Cerebellum (tissue), 4 donors: ENCODE measurements at places on chromosomes 4 and X.

DNA sequence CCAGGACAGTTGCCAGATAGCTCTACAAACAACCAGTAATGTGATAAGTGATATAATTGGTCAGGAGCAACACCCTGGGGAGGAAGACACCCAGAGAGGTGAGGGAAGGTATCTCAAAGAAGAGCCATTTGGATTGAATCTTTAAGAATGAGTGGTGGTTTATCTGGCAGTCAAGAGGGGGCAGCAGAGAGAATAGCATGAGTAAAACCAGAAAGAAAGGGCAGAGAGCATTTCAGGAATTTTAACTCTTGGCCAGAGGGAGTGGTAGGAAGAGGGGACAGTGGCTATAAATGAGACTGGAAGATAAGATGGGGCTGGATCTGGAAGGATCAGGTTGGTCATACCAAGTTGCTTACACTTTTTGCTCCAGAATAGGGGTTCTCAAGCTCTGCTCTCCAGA is 5.9 kb upstream of the SEPTIN6 start:
- peak; percentile 46 for DNase-seq

- no peak for DNase-seq
Observed at GRCh38 chr4:113397114-113397701, 347.8 kb downstream of the ANK2 start.

DNA sequence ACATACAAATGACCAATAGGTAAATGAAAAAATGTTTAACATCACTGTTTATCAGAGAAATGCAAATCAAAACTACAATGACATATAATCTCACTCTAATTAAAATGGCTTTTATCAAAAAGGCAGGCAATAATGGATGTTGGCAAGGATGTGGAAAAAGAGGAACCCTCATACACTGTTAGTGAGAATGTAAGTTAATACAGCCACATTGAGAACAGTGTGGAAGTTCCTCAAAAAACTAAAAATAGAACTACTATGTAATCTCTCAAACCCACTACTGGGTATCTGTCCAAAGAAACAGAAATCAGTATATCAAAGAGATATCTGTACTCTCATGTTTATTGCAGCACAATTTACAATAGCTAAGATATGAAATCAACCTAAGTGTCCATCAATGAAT is 165.9 kb upstream of the HHIP start:
- no peak for DNase-seq

DNA sequence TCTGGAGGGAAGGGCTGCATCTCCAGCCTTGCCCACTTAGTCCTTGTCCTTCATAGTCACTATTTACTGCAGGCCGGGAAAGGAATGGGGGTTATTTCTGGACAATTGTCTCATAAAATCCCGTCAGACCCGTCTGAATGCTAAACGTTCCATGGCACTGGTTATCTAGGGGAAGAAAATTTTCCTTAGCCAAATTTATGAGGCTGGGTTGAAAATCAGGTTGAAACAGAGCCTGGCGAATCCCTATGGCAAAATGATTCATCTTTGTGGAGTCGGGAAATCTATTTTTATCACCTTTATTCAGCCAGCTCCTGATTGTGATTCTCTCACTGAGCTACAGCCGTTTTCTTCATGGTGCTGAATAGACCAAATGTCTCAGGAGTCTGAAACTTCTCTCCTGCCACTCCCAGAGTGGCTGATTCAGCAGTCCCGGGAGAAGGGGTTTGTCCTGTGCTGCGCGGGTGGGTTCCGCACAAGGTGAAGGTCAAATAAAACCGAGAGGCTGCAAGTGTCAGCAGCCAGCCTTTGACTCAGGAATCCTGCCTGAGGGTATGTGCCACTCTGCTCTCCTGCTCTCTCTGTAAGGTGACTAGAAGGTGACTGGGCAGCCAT is 1.0 kb downstream of the LIMCH1 start:
- peak; percentile 27 for DNase-seq

DNA sequence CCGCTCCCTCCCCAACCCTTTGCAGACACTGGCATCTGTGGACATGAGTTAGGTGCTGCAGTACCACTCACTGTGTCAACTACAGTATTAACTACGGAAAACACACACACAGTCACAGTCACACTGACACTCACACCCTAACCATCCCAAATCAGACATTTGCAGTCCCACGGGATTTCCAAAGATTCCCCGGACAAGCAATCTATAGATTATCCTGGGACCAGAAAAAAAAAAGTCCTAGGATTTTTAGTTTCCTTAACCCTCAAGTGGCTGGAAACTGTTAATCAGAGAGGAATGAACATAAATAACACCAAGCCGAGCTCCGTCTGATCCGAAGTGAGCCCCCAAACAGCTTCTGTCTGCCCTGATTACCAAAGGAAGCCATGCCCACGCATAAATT is 81.9 kb upstream of the DHRSX start:
- DNase-seq: no peak

DNA sequence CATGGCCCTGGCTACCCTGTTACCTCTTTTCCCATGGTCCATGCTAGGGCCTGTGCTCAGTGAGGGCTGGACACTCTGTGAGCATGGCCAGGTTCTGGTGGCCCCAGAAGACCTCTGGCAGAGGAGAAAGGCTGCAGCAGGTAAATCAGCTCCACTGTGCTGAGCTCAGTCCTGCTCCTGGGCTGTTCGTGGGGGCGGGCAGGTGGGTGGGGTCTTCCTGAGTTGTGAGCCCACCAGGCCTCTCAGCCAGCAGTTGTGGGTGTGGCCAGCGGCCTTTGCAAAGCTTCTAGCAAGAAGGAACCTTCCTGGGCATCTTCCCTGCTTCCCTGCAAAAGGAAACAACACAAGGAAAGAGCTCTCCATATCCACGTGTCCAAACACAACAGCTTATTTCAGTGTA is 85.3 kb upstream of the STX18 start:
- no peak for DNase-seq

GRCh38 chr4:2304321-2304876 is 42.5 kb upstream of the MXD4 start:
- DNase-seq: no peak

DNA sequence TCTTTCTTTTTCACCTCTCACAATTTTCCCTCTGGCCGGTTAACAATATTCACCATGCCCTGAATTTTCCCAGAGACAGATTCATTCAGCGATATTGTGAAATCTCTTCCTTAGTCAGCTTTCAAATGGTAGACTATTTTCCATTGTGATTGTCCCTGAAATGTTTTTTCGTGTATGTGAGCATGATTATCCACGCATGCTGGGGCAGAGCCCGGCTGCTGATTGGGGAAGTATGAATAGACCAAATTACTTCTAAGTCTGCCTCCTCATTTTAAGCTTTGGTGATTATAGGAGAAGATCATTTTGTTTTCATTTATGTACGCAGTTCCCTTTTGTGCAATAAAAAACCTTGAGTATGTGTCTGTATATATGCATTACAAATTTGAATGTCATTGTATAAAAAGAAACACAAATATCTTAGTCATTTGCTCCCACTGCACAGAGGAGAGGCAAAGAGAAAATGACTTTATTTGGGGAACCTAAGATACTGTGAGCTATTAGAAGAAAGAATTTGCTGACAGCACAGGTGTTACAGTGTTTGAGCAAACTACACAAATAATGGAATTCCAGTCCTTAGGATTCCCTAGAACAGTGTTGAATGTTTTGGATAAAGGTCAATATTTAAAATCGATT is 11.3 kb downstream of the DTHD1 start:
- DNase-seq: no peak

DNA sequence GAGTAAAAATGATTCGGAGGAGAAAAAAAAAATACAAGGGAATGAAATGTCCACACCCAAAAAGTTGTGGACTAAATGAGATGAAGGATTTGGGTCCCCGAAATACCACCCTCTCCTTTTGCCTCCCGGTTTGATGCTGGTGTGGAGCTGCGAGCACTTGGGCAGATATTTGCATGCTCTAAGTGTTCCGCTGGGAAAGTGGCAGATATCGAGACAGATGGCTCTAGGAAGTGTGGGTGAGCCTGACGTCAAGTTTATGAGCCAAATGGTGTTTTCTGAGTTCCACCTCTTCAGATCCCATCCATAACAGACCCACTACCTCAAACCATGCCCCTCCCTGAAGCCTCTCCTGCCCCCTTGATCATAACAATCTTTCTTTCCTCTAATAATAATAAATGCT is 228.6 kb downstream of the QDPR start:
- DNase-seq: no peak

DNA sequence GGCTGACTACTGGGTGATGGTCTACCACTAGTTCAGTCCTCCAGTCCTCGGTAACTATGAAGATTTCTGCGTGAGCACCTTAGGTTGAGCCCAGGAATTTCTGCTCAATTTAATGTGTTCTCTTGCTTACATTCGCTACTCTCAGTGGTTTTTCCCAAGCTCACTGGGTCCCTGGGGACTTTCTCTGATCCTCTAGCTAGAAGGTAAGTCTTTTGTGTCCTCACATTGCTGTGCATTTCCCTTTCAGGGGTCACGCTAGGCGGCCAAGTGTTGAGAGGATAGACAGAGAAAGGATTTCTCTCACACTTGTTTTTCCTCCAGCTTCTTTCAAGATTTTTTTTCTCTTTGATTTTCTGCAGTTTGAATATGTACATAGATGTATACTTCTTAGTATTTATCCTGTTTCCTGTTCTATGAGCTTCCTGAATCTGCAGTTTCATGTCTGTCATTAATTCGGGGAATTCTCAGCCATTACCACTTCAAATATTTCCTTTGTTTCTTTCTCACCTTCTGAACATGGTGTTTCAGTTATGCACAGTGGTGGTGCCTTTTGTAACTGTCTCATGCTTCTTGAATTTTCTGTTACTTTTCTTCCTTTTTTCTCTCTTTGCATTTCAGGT is 17.5 kb downstream of the MAGEA9 start:
- DNase-seq: no peak

DNA sequence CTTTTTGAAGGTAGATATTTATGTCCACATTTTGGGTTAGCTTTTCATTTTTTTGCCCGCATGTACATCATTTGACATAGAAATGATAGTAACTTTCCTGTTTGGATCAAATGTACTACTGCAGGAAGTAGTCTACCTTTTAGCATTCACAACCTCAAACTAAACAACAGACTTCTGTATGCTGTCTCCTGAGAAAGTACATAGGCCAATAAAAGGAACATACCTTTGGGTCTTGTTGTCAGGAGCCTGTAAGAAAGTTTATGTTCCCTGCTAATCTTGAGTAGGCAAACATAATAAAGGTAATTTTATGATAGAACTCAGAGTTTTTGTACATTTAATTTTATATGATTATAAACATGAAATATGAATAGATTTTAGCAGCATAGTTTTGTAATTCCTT is 54.2 kb downstream of the STAG2 start:
- DNase-seq: no peak

DNA sequence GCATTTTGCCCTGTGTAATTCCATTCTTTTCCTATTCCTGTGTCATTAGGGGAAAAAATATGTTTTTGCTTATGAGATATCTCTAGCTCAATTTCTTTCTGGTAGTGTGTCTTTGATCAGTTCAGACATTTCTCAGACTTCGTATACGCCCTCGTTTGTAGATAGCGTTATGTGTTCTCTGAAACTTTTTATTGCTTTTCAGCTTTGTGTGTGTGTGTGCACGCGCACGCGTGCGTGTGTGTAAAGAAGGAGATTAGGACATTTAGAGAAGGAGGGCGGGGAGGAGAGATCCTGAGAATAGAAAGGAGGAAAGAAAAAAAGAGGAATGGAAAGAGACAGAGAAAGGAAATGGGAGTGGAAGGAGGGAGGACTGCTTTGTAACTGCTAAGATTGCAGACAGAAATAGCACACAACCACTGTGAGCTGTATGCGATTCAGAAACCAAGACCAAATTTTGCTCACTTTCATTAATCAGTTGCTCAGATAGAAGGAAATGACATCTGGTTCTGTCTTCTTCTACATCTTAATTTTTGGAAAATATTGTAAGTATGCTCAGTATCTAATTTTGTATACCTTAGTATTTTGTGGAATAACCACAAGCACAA is at the start of gene RXFP1:
TSS of gene RXFP1 (plus strand) at position 399 of the 605 bp plus-strand sequence. CDS start at position 494, 95 bp downstream.
- no peak for DNase-seq

GRCh38 chr4:147138171-147138570 is 192.5 kb upstream of the TTC29 start:
- no peak for DNase-seq

DNA sequence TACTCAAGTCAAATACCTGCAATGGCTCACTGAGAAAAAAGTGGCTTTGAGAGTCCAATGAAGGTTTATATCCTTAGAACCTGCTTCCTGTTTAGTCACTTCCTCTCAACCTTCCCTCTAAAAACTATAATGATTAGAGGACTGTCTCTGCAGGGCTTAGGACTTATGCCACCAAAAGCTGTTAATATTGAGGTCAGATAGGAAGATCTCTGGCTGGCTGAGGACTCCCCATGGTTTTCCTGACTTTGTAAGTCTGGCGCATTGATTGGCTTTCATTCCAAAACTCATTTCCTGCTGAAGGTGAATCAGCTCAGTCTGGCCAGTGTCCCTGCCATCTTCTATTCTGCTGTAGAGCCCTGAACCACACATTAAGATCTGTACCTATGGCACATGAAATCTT is 140.9 kb upstream of the ANK2 start:
- DNase-seq: peak; percentile 52
